Activated CD4-positive, alpha-beta T cell treated with anti-CD3 and anti-CD28 coated beads, Interleukin-2, amount 10 ng/mL, durations not matched to agents 7 days and 5 days (primary cell): ENCODE measurements at places on chromosomes 16 and 17.

- DNase-seq: no peak
These were observed 1503.7 kb downstream of the CDH11 start for GRCh38 chr16:63617990-63618763.

DNA sequence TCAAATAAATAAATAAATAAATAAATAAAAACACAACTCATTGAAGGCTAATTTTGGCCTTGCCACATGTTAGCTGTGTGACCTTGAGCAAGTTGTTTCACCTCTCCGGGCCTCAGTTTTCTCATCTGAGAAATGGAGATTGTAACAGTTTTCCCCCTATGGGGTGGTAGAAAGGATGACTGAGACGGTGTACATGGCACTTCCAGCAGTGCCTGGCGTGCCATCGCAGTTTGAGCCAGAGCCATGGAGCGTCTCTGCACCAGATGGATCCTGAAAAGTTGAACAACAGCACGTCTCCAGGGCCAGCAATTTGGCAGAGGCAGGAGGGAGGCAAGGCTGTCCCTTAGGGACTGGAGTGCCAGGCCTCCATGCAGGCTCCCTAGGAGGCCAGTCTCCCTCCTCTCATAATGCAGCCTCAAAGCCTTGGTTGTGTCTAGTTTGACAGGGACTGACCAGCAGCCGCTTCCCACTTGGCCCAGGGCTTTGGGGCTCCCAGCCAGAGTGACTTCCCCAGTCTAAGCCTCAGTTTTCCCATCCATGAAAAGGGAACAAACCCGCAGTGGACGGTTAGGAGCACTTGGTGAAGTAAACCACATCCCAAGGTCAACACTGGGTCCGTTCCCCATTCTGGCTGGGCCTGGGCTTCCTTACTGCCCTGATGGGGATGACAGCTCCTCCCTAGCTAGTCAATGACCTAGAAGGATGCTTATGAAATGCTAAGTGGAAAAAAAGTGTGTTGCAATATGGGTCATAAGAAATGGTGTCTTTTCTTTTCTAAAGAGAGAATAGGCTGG lies 19.3 kb downstream of the SOCS1 start:
- no peak for DNase-seq

- DNase-seq: no peak
These were observed 17.5 kb downstream of the CMTM3 start for GRCh38 chr16:66621973-66622372.

- DNase-seq: no peak
These were observed 69.8 kb downstream of the SHISA9 start for GRCh38 chr16:12971241-12971640.

- DNase-seq: no peak
These were observed 10.7 kb downstream of the POLR3K start for GRCh38 chr16:42691-43090.

GRCh38 chr16:2905988-2906387 lies 5.7 kb upstream of the FLYWCH1 start:
- no peak for DNase-seq

- DNase-seq: no peak
These were observed 11.6 kb upstream of the STRADA start for GRCh38 chr17:63753215-63753614.

DNA sequence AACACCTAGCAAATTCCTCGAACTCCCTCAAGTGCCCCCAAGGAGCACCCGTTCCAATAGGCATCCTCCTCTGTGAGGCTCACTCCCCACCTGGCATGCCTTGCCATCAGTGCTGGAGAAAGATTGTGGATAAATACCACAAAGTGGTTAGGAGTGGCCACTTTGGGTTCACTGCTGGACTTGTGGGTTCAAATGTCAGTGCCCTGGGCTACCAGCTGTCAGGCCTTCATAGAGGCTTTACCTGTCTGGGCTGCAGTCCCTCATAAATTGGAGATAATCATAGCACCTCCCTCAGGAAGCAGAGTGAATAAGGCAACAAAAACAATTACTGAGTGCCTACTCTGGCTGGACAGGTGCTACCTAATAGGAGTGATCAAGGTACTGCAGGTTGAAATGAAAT lies 1.5 kb upstream of the SYT17 start:
- DNase-seq: no peak

DNA sequence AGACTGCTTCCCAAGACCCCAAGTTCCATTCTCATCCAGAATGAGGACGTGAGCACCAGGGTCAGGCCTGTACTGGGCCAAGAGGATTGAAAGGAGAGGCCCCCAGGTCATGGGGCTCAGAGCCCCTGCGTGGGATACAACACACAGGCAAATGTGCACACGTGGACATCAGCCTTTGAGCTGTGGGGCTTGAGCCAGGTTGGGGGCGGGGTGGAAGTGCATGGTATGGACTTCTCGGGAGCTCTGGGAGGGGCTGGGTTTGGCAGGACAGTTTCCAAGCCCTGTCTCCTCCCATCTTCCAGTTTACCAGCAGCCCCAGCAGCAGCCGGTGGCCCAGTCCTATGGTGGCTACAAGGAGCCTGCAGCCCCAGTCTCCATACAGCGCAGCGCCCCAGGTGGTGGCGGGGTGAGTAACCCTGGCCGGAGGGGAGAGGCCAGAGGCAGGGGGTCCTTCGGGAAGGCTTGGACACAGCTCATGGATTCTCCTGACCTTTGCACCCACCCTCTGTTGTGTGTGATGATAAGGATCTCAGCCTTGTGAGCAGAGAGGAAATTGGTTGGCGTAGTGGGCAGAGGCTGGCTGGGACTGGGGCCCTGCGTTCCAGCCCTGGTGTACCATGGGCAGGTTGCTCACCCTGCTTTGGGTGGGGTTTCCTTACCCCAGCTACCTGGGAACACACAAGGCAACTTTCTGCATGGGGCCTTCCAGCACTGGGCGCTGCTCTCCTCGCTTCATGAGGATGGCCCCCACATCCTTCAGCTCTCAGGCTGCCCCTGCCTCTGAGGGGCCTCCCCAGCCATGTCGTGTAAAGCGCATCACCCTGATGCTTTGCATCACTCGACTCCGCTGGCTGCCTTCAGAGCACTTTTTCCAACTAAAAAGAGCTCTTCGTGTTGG lies 10.4 kb upstream of the LASP1NB start:
- DNase-seq: no peak

DNA sequence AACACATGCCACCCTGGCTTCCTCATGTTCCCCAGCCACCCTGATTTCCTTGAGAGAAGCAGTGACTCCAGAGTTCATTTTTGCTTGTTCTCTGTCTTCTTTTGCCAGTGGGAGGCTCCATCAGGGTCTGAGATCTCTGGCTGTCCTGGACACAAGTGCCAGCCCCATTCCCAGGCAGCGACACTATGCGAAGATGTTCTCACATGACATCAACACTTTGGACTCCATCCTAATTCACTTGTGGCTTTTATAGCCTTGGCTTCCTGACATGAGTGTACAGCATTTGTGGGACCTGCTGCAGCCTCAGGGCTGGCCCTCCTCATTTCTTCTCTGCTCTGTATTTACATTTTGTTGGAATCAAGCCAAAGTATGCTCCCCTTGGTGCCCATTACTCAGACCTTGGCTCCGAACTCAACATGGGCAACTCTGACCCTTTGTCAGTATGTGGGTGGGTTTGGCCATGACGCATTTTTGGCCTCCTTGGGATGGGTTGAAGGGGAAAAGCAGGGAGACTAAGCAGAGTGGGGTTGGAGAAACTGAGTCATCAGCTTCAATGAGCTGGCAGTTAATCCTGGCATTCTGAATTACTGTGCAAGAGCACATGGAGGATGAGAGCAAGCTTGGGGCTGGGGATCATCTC lies 119.0 kb upstream of the EEF2KMT start:
- DNase-seq: no peak

GRCh38 chr17:66633317-66633965 lies 201.5 kb upstream of the CACNG5 start:
- peak; percentile 61 for DNase-seq

GRCh38 chr17:17628388-17629008 lies 37.0 kb upstream of the PEMT start:
- DNase-seq: peak; percentile 59

DNA sequence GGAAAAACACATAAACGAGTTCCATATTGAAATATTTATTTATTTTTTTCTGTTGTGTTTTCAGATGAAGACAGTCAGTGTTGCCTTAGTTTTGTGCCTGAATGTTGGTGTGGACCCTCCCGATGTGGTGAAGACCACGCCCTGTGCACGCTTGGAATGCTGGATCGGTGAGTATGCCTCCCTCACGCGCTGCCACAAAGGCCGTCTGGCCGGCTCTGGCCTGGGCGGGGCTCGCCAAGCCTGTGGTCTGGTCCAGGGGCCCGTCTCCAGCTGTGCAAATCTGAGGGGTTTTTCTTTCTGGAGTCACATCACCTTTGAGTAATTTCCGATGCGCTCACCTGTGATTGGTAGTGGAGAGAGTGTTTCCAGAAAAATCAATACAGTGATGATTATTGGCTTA lies 81.0 kb downstream of the RPTOR start:
- DNase-seq: no peak

- no peak for DNase-seq
These were observed 121.2 kb downstream of the IRX3 start for GRCh38 chr16:54165174-54165911.

DNA sequence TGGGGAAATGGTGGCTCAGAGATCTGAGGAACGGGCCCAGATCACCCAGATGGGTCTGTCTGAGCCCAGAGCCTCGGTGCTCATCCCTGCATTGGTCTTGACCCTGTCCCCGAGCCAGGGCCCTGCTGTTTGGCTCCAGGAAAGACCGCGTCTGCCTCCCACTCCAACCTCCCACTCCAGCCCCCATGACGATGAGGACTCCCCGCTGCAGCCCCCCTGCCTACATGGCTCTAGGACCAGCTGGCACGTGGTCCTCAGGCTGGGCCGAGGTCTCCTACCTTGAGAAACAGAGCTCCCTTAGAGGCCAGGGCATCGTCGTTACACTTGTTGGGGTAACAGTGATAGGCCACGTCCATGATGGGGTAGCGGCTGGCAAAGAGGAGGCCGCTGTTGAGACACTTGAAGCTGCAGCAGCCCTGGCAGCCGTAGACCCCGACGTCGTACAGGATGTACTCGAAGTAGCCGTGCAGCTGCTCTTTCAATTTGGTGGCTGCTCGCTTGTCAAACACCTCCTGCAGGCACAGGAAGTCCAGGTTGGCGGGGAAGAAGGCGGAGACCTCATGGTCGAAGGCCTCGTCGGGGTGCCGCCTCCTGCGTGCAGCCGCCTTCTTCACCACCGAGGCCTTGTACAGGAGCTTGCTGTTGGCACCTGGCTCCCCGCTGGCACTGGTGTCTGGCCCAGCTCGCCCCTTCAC lies 59.9 kb downstream of the PRMT7 start:
- peak; percentile 55 for DNase-seq

DNA sequence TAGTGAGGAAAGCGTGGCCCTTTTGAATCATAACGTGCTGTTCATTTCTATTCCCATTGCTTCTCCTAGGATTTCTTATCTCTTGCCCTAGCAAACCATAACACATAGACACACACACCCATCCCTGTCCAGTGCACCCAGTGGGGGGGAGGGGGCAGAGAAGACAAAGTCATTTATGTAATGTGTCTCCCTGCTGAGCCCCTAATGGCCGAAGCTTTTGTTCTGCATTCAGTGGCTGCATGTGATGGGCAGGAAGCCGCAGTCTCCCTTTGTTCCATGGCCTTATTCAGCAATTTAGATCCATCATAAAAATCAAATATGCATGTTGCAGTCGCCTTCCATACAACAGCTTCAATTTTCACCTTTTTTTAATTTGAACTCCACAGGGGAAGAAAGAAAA lies 325.4 kb downstream of the ZFHX3 start:
- DNase-seq: no peak

GRCh38 chr16:69727916-69728270 lies 1.5 kb upstream of the NQO1 start:
- no peak for DNase-seq

GRCh38 chr16:10964039-10964890 lies 19.9 kb downstream of the CLEC16A start:
- peak; percentile 85 for DNase-seq

GRCh38 chr16:70735141-70735979 lies 49.5 kb upstream of the MTSS2 start:
- DNase-seq: no peak

DNA sequence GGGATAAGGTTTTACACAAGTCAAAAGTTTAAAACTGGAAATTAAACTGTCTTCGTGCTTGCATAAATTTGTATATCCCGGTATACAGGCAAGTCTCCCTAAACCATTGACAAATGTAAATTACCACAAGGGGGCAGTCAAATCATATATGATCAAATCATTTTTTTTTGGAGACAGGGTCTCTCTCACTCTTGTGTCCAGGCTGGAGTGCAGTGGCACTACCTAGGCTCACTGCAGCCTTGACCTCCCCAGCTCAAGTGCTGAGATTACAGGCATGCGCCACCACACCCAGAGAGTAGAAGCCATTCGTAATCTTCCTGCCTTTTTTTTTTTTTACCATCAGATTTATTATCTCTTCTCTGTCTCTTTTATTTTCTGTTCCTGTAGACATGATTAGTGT lies 18.5 kb downstream of the TOP2A start:
- no peak for DNase-seq

- peak; percentile 86 for DNase-seq
These were observed 7.0 kb downstream of the MPP2 start for GRCh38 chr17:43900183-43900857.

GRCh38 chr16:9409560-9410493 lies 318.4 kb downstream of the HAPSTR1 start:
- DNase-seq: no peak

GRCh38 chr16:67662653-67663010 lies 1.9 kb downstream of the PARD6A start:
- DNase-seq: no peak

- no peak for DNase-seq
These were observed 6.4 kb downstream of the ITGAL start for GRCh38 chr16:30478766-30479478.

- DNase-seq: no peak
These were observed 827 bp upstream of the UBALD1 start for GRCh38 chr16:4615384-4616046.

DNA sequence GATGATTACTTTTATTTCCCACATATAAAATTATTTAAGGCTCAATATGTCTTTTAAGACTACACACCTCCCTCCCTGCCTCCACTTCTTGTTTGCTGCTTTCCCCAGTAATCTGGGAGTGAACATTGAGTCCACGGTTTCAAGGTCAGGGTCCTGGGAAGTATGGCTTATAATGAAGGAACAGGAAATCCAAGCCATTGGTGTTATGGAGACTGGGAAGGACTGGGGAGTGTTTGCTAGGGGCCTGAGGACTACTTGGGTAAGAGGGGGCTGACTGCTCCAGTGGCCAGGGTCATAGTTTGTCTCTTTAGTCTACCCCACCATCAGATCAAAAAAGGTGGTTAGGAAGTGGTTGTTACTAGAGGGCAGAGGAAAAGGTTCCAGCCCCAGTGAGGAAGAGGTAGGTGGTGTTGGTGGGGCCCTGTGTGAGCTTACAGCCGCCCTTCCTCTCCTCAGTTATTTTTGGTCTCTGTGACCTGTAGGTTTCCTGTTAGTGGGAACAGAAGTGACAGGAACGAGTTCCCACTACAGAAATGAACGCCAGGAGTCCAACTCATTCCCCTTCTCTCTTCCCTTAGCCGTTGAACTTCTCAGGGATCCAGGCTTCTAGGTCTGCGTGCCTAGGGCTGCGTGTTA lies 742 bp upstream of the SLC16A13 start:
- DNase-seq: peak; percentile 59
